Sigmoid colon (tissue), 7 donors: ENCODE measurements at places on chromosomes 1 and 21. TPM values are rescaled to one million over a fixed set of nuclear protein-coding genes. Genes with fewer than 3 reads are reported as not detected.

PROX1 gene
- 7.7 TPM for total RNA-seq

DNA sequence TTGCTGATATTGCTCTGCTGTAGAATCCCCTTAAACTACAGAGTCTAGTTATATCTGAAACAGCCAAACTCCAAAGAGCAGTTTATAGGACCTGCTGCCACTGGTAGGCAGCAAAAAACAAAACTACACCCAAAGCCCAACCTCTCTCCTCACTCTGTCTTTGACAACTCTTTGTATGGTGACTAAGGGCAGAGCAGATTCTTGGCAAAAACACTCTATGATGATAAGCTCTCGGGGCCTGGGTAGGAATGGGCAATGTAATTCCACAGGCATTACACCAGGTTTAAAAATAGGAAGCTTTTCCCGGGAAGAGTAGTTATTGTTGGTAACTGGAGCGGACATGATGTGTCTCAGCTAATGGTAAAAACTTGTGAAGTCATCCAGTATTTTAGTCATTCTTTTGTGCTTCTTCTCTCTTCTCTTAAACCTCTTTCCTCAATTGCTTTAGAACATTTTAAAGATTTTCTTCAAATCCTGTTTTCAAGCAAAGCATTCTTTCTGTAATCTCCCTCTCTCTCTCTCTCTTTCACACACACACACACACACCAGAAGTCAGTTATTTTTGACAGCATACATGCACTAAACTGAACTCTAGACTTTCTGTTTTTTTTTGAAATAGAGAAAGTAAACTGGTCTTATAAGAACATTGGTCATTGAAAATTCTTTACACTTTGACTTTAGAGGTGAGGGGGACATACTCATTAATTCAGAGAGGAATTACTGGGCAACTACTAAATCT, 193.5 kb downstream of the PAPPA2 start:
- no peaks in the 10 kb centered on the region for H3K27me3 ChIP-seq
- no peaks in the 10 kb centered on the region for H3K4me1 ChIP-seq
- no peaks in the 10 kb centered on the region for H3K36me3 ChIP-seq
- H3K27ac ChIP-seq, result peak overlapping the region; percentile 50

GRCh38 chr21:30839304-30839703, 9.7 kb upstream of the KRTAP7-1 start:
- H3K27ac ChIP-seq, result no peak overlapping the region
- no peak for DNase-seq
- no peaks in the 10 kb centered on the region for H3K4me1 ChIP-seq
- no peak overlapping the region for H3K4me3 ChIP-seq
- H3K27me3 ChIP-seq, result no peaks in the 10 kb centered on the region

GRCh38 chr1:43432171-43432860, 21.4 kb downstream of the HYI start:
- H3K36me3 ChIP-seq, result peaks cover 64% of the 10 kb centered on the region
- no peak overlapping the region for H3K4me3 ChIP-seq
- H3K27ac ChIP-seq, result no peak overlapping the region
- peak; percentile 65 for DNase-seq
